ENCODE measurements at places on chromosomes 1 and 21.
A peak's percentile ranks its signal among the peaks of the same experiment; 100 is the strongest.

- no peak for DNase-seq
Observed at GRCh38 chr1:220044678-220045355, 1.5 kb downstream of the EPRS1 start.

DNA sequence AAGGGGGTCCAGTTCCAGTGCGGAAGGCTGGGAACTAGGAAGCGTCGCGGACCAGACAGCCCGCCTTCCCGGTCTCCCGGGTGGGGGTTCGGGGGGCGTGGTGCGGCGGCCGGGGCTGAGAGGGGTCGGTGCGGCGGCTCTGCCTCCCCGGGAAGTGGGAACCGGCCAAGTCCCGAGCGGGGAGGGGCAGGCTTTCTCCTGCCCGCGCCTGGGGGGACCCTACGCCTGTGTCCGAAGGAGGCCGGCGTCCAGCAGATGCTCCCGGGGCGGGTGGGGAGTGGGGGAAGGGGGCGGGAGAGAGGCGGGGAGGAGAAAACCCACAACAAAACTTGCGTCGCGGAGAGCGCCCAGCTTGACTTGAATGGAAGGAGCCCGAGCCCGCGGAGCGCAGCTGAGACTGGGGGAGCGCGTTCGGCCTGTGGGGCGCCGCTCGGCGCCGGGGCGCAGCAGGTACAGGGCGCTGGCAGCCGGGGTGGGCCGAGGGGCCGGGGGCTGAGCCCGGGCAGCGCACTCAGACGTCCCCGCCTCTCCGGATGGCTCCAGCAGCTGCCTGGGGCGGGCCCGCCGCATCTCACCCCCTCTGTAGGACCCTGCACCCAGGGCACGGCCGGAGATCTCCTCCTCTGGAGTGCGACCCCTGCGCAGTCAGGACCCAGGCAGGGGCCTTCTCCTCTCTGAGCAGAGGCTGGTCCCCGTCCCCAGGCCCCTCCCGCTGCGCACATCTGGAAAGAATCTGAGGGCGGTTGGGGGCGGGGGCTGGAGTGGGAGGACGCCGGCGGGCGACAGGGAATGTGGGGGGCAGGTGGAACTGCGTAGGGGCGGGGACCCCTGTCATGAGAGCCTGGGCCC is at the start of gene PODN:
PODN (plus strand) TSS at position 355 of the 849 bp plus-strand sequence. CDS start 7,643 bp downstream, outside the sequence.
- DNase-seq: no peak

- no peak for DNase-seq
Observed at GRCh38 chr1:72442262-72442661, 159.9 kb upstream of the NEGR1 start.

GRCh38 chr1:44696789-44697345 is 22.4 kb downstream of the ARMH1 start:
- no peak for DNase-seq

GRCh38 chr1:174916846-174917245 is 82.9 kb upstream of the CACYBP start:
- no peak for DNase-seq

- no peak for DNase-seq
Observed at GRCh38 chr1:167487614-167488013, 30.7 kb downstream of the CD247 start.

DNA sequence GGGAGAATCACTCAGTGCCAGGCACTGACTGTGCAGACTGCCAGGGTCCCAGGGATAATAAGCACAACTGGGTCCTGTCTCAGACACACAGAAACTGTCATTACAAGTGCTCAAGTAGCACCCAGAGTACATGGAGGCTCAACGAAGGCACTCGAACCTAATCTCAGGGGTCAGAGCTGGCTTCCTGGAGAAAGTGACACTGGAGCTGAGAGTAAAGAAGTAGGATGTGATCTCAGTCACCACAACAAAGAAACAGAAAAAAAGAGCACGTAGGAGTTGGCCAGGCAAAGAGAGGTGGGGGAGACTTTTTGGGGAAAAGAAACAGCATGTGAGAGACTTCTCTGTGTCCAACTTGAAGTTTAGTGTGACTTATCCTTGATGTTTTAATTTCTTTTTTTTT is 1.3 kb downstream of the CATSPER4 start:
- no peak for DNase-seq

DNA sequence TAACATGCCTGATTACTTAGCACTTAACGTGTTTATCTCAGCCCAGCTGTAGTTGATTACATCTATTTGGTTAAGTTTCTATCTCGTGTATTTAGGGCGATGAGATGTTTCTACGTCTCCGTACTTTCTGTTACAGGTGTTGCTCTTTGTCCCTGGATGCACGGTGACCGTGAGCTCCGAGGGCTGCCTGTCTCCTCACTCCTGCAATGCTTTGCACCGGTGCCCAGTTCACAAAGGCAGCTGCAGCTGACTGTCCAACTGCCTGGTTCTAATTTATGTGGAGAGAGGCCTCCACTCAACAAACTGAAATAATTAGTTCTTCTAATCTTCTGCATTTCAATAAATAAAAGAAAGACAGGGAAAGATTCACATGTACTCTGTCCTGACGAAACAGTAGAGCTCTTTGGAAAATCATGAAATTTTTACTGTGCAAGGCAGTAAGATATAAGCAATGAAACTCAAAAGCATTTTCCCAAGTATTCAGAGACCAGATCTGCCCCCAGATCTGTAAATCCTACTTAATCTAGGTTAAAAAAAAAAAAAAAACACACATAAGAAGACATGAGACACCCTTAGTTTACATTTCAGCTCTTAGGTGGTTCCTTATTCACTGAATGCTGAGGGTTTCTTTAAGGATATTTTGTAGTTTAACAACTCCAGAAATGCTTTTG is 108.2 kb downstream of the TGFBR3 start:
- DNase-seq: no peak

DNA sequence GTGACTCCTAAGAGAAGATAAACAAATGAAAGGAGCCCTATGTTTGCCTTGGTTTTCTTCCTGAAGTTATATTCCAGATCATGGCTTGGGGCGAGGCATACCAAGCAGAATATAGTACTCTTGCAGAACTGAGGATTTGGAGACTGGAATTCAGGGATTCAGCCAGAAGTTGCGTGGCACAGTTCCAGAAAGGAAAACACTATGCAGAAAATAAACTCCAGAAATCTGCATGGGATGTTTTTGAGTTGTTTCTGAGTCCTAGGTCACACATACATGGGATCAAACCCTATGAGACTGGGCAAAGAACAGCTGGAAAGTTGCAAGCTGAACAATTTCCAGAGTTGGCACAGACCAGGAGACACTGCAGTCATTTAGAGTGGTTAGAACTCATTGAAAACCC is 42.9 kb upstream of the IFFO2 start:
- DNase-seq: no peak

DNA sequence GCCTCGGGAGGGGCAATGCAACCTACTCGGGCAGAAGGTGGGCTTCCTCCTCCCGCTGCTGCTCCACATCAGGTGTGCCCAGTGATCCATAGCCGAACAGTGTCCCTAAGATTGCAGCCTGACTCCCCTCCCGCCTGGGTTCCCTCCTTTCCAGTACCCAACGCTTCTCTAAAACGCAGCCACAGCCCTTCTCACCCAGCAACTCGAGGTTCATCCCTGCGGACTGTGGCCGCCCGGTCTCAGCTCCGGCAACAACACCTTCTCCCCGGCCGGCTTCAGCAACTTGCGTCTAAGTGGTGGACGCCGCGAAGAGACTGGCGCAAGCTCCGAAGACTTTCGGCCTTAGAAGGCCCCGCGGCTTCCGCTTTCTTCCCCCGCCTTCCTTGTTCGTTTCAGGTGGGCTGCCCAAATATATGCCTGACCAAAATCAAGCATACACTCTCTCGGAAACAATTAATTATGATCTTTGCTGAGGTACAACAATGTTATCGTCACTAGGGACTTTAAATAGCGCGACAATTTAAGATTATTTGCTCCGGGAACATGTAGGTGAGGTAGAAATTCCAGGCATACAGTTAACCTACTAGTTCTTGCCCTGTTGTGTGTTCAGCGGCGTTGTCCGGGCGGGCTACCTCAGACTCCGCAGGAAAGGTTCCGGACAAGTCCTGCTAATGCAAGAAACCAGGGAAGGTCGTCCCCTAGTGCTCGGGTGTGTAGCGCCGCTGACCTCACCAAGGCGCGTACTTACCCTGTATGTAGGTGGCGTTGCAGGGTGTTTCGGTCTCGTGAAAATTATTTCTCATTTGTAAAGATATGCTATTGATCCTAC is at the start of gene RBBP5:
RBBP5 (minus strand) TSS at position 319 of the 829 bp plus-strand sequence; CDS start at position 214, 105 bp downstream.
- peak; percentile 93 for DNase-seq

DNA sequence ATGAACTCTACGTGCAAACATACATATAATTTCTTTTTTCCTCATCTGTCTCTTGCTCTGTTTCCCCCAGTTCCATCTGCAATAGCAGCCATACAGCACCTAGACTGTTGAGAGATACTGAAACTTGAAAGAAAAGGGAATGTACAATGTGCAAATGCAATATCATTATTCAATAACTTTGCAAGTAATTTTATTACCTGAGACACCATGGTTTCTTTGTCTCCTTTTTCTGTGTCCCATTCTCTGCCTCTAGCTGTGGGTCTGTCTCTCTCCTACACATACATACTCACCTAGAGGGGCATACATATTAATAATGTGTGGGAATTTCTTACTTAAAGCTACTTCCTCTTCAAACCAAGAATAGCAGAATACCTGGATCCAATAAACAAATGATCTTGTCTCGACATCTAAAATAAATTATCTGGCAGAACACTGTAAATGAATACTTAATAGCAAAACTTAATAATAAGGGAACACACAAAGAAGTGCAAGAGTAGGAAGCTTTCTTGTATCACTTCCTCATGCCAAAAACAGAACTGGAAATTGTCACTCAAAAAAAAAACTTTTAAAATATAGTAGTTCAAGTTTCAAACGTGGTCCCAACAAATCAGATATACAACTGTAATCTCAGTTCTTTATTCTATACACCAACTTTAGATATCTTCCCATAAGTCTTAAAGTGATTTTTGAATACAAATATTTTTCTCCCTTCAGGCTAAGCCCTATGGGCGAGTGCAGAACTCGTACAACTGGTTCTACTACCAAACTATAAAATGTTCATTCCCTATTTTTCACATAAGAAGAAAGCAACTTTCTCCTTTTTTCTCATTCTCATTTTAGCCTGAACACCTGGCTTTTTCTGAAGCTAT is 194.6 kb downstream of the NRIP1 start:
- DNase-seq: no peak

GRCh38 chr1:17287130-17287776 is 20.7 kb upstream of the PADI4 start:
- DNase-seq: no peak

DNA sequence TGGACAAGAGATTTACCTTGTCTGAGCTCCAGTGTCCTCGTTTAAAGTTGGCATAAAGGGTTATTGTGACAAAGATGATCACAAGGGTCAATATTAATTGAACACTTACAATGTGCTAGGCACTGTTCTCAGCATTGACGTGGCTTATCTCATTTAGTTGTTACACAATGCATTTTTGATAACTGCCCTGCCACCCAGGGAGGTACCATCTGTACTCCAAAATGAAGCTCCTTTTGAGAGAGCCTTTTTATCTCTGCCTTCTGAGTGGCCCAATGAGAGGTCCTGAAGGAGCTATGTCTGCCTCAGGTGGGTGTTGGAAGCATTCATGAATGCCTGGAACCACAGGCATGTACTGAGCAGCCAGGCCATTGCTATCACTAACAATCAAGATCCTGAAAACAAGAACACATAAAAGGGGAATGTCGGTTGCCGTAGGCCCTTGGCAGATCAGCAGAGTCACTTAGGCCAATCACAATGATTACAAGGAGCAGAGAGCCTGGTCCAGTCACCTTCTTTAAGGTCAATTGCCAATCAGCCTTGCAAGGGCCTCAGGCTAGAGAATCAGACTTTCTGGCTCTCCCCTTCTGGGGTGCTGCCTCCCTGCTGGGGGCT is 78.5 kb downstream of the NMNAT2 start:
- no peak for DNase-seq

- DNase-seq: no peak
Observed at GRCh38 chr21:38859852-38860251, 54.1 kb downstream of the ETS2 start.

- no peak for DNase-seq
Observed at GRCh38 chr1:5312293-5312674, 657.9 kb downstream of the AJAP1 start.

Measured in stimulated activated CD4-positive, alpha-beta T cell treated with anti-CD3 and anti-CD28 coated beads, Interleukin-1b, Interleukin-23, amount 100 ng/mL, for 1 hour (primary cell).